Stimulated activated CD8-positive, alpha-beta memory T cell treated with anti-CD3 and anti-CD28 coated beads, Interleukin-2, amount 100 ng/mL, for 48 hours (primary cell): ENCODE measurements at places on chromosomes 5 and 9.

- no peak for DNase-seq
These were observed 377.9 kb downstream of the ENC1 start for GRCh38 chr5:74262544-74263207.

DNA sequence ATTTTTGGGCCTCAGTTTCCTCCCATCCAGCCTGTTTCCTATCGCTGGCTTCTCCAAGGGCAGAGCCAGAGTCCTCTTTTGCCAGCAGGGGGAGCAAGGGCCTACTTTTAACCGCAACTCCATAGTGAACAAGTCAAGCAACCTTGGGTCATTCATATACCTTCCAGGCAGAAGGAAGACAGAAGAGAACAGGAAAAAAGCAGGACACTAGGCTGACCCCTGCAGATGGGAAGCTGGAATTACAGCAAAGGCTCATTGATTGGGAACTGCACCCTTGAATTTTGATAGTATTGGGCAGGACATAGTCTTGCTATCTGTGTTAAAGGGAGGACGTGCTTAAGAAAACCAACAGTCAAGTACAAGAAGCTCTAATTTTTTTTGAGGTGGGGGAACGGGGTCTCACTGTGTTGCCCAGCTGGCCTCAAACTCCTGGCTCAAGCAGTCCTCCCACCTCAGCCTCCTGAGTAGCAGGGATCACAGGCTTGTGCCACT lies 30.1 kb downstream of the QRFP start:
- peak; percentile 44 for DNase-seq

DNA sequence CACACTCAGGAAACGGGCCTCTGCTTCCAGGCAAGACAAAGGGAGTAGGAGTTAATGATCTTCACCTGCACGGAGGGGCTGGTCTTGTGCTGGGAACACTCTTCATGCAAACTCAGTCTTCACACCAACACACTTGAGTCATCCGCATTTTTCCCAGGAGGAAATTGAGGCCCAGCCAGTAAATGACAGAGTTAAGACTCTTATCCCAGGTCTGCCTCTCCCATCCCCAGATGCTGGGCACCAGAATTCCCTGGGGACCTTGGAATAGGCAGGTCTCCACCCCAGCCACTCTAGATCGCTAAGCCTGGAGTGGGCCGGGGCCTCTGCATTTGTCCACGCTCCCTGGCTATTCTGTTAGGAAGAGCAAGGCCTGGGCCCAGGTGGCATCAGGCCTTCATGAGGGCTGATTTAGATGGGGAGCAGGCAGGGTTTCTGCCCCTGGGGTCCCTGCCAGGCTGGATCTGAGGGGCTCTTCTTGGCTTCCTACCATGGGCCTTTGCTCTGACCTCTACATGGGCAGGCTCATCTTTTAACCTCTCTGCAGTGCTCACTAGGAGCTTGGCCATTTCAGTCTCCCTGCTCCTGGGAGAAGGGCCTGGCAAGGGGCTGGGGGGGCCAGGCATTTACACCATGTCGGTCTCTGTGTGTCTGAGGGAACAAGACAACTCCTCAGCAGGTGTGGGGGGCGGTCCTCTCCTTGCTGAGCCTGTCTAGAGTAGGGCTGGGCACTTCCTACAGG lies 77.3 kb downstream of the AMBP start:
- no peak for DNase-seq

DNA sequence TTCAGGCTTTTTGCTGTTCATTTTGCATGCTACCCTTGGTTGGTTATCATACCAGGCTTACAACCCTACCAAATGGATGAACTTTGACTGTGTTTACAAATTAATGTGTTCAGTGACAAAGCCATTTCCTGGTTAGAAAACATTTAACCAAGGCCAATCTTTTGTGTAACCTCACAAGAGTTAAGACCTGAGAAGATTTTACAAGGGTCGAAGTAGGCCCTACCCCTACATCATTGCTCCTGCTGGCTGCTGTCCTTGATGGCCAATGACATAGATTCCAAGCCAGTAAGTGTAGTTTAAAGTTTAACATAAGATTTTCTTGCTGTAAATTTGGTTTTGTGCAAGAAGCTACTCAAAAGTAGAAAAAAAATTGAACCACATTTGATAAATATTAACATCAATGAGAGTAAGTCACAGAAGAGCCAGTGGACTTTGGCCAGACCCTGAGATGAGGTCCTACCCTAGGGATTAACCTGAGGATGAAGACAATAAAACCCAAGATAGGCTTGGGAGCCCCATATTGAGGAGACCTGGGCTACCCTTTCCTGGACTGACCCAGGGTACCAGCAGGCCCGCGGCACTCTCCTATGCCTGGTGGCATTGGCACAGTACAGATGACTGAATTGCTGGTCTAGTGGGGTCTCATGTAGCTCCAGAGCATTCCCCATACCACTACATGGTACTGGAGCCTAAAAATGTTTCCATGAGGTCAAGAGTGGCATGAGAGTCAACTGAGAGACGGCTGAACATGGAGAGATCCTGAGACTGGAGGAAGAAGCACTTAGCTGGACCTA lies 8.3 kb downstream of the C1QTNF3 start:
- DNase-seq: no peak

GRCh38 chr5:36177715-36178523 lies 26.0 kb downstream of the SKP2 start:
- no peak for DNase-seq

DNA sequence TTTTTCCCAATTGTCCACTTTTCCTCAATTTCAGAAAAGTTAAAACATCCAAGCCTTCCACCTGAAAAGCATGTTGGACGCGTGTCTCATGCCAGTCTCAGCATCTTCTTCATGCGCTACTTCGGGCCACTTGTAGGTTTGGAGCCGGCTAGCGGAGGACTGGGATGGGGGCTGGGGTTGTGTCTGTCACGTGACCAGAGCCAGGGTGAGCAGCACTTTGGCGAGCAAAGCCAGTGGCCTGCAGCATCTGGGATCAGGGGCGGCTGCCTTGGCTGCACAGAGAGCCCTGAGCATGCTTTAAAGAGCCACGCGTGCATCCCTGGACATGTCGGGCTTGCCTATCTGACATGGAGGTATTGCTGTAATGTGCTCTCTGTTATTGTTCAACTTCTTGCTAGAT lies 41.2 kb downstream of the SLC6A3 start:
- no peak for DNase-seq

DNA sequence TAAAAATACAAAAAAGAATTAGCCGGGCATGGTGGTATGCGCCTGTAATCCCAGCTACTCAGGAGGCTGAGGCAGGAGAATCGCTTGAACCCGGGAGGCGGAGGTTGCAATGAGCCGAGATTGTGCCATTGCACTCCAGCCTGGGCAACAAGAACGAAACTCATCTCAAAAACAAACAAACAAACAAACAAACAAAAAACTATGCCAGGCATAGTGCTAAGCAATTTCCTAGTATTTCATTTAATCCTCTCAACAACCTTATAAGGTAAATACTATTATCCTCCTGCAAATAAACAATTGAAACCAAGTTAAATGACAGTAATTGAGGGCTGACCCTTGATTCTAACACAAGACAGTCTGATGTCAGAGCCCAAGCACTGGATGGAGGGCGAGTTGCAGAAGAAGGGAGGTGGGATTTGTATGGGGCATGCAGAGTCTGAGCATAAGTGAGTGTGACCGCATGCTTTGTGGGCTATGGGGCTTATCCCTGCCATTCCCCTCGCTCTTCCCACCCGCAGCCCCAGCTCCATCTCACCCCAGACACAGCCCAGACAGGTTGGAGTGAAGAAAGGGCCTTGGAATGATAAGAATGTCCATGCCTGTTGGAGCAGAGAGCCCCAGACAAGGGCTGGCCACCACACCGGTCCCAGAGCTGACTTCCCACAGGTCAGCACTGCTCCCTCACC lies 24.3 kb upstream of the RPS14 start:
- no peak for DNase-seq

GRCh38 chr5:57429513-57430120 lies 53.0 kb downstream of the ACTBL2 start:
- no peak for DNase-seq

DNA sequence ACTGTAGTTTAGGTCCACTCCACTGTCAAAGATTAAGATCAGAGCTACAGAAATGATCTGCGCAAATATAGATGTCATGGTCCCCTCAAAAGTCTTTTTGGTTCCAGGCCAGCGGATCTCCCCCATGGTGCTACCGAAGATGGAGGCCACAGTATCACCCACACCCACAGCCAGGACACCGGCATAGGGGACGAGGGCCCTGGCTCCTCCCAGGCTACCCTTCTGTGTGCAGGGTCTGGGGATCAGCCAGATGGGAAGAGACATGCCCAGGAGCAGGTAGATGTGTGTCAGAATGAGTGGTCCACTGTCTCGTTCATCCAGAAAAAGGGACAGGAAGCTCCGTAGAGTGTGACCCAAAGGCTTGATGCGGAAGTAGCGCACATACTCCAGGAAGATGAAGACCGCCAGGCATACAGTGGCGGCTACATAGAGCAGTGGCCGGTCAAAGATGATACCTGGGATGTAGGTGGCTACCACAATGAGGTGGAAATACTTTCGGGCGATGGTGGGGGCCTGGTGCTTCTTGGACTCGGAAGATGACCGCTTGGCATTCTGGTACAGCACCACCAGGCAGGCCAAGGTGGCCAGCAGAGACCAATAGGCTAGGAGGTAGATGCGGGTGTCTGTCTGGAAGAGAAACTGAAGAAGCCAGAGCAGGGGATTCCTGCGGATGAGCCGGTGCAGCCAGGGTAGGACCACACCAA lies 1.5 kb downstream of the DOLK start:
- DNase-seq: no peak
